Tibial nerve (tissue), 4 donors: ENCODE measurements at places on chromosomes 2 and 18.

GRCh38 chr2:118813111-118813510, 34.3 kb downstream of the EN1 start:
- DNase-seq = no peak

DNA sequence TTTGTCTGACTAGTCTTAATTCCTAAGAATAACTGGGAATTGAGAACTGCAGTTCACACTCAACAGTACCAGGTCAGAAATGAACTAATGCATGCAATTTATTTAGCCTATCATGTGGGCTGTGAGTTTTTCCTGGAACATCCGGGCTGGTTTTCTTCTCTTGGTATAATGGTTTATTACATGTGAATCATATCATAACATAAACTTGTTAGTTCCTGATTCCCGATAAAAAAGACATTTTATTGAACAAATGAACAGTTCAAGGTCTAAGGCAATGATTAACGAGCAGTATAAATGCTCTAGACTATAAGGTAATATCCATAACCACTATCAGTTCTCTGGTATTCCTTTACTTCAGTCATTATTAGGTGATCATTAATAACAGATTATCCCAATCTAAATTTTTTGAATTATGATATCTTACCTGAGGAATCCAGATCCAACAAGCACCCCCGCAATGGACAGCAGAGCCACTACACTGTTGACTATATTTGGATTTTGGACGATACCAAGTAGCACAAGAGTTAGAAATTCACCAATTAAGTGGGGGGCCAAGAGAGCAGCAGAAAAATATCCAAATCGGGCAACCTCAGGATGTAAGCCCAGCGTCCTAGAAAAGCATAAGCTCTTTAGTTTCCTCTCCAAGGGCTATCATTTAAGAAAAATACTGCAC, 19.0 kb downstream of the ABCG5 start:
- DNase-seq = no peak

GRCh38 chr2:47277187-47277586, 122.1 kb upstream of the STPG4 start:
- DNase-seq = no peak

DNA sequence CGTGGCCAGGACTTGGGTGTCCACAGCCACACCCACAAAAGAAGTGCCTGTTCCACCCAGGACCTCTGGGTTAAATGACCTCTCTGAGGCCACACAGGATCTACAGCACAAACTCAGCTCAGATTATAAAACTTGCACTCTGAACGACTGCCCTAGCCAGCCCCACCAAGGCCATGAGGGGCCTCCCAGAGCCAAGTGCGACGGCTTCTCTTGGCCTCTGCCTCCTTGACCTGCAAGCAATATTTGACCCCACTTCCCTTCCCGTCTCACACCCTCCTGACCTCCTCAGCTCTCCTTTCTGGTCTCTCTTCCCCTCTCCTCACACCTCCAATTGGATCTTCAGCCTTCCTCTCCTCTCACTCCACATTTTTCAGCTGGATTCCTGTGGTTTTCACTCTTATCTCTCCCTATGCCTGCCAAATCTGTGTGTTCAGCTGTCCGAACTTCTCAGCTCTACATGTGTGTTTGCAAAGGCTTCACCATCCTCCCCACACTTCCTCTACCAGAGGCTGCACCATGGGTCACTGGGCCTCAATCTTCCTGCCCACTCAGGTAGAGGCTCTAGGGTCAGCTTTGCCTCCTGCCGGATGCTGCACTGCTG, 25.3 kb upstream of the STEAP3 start:
- DNase-seq = no peak
